Osteoblast (primary cell): ENCODE measurements at places on chromosomes 16 and 17. TPM values are rescaled to one million over a fixed set of nuclear protein-coding genes. Genes with fewer than 3 reads are reported as not detected.
A peak's percentile ranks its signal among the peaks of the same experiment; 100 is the strongest.

- no peak overlapping the region for H3K4me3 ChIP-seq
- H3K36me3 ChIP-seq = no peaks in the 10 kb centered on the region
- no peak overlapping the region for H3K27ac ChIP-seq
These were observed 27.4 kb upstream of the GSE1 start for GRCh38 chr16:85585711-85586110.

- no peaks in the 10 kb centered on the region for H3K27me3 ChIP-seq
- H3K4me3 ChIP-seq = no peak overlapping the region
- DNase-seq = no peak
- H3K27ac ChIP-seq = no peak overlapping the region
- no peaks in the 10 kb centered on the region for H3K36me3 ChIP-seq
- H3K4me1 ChIP-seq = peaks cover 13% of the 10 kb centered on the region
These were observed 26.3 kb downstream of the ERN1 start for GRCh38 chr17:64103391-64104364.

- no peak overlapping the region for H3K27ac ChIP-seq
- H3K4me1 ChIP-seq = peaks cover 25% of the 10 kb centered on the region
- H3K27me3 ChIP-seq = no peaks in the 10 kb centered on the region
- DNase-seq = peak; percentile 68
- H3K4me3 ChIP-seq = peak overlapping the region; percentile 76
These were observed 605 bp upstream of the ABAT start for GRCh38 chr16:8673611-8674412.

GRCh38 chr17:31596382-31597323 lies 205.2 kb downstream of the RAB11FIP4 start:
- no peaks in the 10 kb centered on the region for H3K27me3 ChIP-seq
- peaks cover 71% of the 10 kb centered on the region for H3K4me1 ChIP-seq
- peak overlapping the region; percentile 83 for H3K27ac ChIP-seq
- H3K36me3 ChIP-seq = peaks cover 58% of the 10 kb centered on the region

GRCh38 chr17:8836821-8837562 lies 30.5 kb downstream of the PIK3R6 start:
- H3K4me1 ChIP-seq = no peaks in the 10 kb centered on the region
- DNase-seq = peak; percentile 78
- H3K4me3 ChIP-seq = no peak overlapping the region
- H3K27me3 ChIP-seq = peaks cover 9% of the 10 kb centered on the region

The TP53TG3C gene
- not detected in 2 replicates for total RNA-seq

The KRTAP2-2 gene
- total RNA-seq = not detected in 2 replicates
